Bronchial epithelial cell (primary cell): ENCODE measurements at places on chromosomes 2 and 18.

- DNase-seq: no peak
Measured at GRCh38 chr2:37370666-37371065, 26.2 kb downstream of the QPCT start.

GRCh38 chr2:56211048-56211447 is 27.3 kb downstream of the CCDC85A start:
- no peak for DNase-seq

DNA sequence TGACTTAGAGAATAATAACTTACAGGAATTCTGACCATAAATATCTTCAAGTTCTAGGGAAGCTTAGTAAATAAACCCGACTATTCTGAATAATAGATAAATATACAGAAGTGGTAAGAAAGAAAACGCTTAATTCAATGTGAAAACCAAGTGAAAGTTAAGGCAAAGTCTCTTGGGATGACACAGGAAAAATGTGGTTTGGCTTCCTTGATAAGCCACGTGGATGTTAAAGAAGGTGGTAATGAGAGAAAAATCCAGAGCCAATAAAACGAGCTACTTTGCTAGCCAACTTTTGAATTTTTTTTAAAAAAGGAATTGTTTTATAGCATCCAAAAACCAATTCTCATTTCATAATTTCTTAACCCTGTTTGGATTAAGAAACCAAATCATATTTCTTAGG is 166.2 kb upstream of the VRK2 start:
- DNase-seq: no peak

- DNase-seq: no peak
Measured at GRCh38 chr18:12783524-12783923, 80.7 kb downstream of the PSMG2 start.

DNA sequence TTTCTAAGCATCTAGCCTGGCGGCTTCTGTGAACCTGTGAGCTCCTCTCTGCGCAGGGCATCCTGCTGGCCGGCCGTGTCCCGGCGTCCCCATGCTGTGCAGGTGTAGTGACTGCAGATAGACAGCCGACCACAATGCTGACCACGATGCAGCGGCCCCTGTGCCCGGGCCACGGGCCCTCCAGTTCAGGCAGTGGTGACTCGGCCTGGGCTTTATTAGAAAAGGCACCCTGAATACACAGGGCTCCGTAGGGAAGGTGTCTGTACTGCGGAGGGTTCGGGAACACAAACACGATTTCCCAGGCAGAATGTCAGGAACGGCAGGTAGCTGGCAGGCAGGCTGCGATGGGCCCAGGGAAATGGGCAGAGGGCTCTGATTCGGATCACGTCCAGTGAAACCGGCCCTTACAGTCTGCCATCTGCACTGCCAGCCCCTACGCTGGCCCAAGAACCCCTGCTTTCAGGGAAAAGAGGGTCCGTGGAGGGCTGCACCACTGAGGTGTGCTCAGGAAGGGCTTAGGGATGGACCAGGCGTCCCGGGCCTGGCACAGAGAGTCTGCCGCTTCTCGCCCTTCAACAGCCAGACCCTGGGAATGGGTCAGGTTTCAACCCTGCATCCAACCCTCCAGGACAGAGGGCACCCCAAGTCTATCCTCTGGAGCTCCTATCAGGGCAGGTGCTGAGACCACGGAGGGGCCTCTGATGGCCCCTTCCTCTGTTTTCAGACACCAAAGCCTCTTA is 196.5 kb downstream of the HDAC4 start:
- DNase-seq: no peak

- DNase-seq: no peak
Measured at GRCh38 chr18:8765783-8766463, 60.6 kb downstream of the MTCL1 start.

- peak; percentile 35 for DNase-seq
Measured at GRCh38 chr2:45729753-45730512, 78.5 kb downstream of the PRKCE start.
